ENCODE measurements at places on chromosomes 3 and 15. TPM values are rescaled to one million over a fixed set of nuclear protein-coding genes. Genes with fewer than 3 reads are reported as not detected.
A peak's percentile ranks its signal among the peaks of the same experiment; 100 is the strongest.

DNA sequence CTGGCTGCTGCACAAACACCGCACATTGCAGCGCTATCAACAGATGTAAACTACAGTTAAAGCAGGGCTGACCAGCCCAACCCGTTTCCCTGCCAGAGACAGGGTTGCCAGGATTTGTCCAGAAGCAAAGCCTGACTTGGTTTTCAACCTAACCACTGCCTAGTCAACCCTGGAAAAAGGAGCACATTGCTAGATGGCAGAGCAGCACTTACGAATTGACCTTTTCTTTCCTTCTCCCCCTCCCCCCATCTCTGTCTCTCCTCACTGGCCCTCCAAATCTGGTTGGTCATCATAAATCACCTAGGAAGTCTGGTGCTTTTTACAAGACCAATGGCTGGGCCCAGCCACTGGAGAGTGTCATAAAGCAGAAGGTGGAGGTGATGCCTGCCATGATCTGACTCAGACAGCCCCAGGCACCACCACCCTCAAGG lies 51.3 kb downstream of the ABCC5 start:
- DNase-seq = no peak

DNA sequence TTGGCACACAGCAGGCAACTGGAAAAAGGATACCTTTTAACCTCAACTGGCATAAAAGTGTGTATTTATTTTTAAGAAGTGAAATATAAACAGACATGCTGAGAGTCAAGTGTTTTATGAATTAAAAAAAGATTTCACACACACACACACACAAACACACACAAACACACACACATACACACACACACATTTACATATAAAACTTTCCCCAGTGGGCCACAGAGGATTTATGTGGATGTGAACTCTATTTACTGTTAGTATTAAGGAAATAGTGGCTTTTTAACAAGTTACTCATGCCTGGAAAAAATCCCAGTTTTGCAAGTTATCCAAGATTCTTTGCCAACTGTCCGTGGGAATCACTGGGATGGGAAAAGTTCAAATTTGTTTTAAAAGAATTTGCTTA lies 725.9 kb upstream of the NR2F2 start:
- no peak for DNase-seq

DNA sequence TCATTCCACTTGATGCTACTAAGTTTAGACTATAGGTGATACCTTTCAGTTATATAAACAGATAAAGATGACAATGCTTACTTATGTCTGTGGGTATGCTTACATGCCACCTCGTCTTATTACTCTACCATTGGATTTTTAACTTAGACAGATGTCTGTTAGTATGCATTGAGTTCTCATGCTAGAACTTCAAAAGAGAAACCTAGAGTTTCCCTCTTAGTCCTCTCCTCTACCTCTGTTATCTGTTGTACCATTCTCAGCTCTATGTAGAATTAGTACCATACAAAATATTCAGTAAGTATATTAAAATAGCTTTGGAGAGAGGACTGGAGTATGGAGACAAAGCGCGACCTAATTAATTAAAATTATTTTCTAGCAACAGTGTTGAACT lies 111.3 kb downstream of the BBX start:
- no peak for DNase-seq

GRCh38 chr3:29949940-29950616 lies 656.3 kb upstream of the TGFBR2 start:
- DNase-seq = no peak

DNA sequence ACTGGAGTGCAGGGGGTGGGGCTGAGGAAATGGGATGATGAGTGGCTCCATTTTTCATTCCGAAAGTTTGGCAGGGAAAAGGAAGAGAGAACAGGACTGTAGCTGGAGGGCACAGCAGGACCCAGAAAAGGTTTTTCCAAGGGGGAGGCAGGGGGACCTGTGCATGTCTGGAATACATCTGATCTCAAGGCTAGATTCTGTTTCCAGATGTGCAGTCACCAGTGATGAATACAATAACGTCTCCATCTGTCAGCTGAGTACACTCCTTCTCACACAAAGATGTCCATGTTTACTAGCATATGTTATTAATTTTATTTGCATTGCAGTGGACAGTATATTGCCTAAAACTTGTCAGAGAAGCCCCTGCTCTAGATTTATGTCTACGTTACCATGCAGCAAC lies 39.9 kb upstream of the PRTG start:
- no peak for DNase-seq

DNA sequence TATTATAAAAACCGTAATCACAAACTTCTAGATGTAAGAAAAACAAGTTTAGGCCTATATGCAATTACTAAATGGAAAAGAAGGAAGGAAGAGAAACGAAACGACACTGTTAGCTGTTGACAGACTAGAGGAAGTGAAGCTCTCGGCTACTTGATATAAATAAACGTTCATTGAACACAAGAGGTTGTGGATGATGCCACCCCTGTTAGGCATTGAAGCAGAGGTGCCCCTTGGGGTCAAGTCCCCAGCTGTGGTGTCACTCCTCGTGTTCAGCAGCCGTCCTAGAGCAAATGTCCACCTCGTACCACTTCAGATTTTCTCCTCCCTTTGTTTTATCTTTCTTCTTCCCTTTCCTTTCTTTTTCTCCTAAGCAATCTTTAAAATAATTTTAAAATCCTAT lies 146.5 kb upstream of the UBE2E1 start:
- no peak for DNase-seq

DNA sequence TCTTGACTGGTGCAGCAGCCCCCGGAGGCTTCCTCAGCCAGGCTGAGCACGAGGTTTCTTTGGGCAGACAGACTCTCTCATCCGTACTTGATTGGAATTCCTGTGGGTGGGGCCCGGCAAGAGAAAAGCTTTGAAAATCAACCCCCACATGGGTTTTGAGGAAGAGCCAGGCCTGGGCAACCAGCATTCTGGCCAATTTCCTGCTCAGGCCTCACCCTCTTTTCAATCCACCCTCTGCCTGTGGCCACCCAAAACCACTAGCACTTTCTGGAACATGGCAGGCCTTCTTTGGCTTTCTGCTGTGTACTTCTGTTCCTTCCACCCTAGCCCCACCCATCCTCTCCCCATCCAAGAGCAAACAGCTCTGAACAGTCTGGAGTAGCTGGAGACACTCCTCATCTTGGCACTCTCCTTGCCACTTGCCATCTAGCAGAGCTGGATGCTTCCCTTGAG lies 5.9 kb downstream of the MYO5C start:
- DNase-seq = no peak

DNA sequence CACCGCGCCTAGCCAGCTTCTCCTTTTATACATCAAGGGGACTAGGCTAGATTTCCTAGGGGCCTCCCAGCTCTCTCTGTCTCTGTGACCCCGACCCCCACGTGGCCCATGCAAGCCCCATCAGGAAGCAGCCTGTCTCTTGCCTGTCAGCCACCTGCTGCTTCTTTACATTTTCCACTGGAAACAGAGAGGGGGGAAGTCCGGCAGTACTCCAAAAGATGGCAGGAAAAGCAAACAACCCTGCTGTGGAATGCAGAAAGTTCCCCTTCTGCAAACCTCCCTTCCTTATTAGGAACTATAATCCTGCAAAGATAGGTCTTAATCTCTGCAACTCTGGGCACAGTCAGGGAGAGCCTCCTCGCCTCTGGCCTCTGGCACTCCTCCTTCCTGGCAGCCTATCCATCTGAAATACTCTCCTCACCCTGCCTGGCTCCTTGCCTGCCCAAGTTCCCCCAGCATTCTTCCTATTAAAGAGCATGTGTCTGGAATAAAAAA lies 47.4 kb upstream of the HACD2 start:
- no peak for DNase-seq

DNA sequence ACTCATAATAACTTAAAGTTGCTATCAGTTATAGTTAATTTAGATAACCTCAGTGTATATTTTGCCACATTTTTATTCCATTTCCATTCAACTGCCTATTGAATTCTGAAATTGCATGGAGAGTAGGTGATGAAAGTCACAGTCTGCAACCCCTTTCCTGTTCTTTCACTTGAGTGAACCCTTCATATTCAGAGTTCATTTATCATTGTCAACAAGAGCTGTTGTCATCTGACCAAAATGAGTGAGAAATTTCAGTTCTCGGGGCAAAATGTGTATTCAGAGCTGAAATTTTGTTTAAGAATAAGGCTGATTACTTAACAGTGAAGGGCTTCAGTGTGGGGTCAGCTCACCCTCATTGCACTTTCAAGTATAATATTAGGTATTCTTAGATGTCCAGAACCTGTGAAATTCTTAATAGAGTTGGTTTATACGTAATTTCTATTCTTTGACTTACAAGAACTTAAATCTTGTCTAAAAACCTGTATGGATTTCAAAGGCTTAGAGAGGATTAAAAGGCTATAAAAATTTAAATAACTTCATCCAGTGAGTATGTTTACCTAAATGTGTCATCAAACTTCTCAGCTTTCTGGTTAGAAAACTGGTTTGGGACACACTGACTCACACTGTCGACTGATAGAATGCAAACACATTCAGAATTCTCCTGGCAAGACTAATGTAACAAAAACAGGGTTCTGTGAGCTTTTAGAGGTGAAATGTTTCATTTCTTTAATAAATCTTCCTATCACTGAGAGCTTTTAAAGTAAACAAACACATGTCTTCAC lies 92.2 kb downstream of the CMSS1 start:
- DNase-seq = no peak

Gene BFSP2
- total RNA-seq = not detected

Gene GLDN
- total RNA-seq = 2.0 TPM

Gene IMPG2
- total RNA-seq = 3.3 TPM

- peak; percentile 61 for DNase-seq
These were observed 36.5 kb upstream of the RAB11A start for GRCh38 chr15:65832549-65833364.

- no peak for DNase-seq
These were observed 68.2 kb upstream of the ADAMTSL3 start for GRCh38 chr15:83585601-83586335.

DNA sequence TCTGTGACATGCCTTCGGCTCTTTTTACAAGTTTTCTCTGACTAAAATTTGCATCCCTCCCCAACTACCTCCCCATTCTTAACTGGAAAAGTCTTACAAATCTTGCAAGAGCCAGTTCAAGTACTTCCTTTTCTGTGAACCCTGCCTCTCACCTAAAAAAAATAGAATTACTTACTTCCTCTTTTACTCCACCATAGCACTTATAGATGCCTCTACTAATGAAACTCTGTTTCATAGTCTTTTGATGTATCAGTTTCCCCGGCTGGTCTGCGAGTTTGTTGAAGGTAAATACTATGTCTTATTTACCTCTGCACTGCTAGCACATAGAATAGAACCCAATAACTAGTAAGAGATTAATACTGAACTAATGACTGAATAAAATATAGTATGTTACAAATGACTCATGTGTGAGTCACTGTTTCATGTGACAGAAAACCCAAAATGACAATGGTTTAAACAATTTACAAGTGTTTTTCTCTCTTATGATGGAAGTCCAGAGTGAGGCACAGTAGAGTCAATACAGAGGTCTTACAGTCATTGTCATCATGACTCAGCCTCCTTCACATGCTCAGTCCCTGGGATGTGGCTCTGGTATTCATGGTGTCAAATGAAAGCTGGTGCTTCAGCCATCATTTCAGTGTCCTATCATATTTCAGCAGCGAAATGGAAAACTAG lies 393.5 kb downstream of the RSL24D1 start:
- DNase-seq = no peak

- DNase-seq = no peak
These were observed 1.5 kb downstream of the UBE2Q2 start for GRCh38 chr15:75844629-75845335.

DNA sequence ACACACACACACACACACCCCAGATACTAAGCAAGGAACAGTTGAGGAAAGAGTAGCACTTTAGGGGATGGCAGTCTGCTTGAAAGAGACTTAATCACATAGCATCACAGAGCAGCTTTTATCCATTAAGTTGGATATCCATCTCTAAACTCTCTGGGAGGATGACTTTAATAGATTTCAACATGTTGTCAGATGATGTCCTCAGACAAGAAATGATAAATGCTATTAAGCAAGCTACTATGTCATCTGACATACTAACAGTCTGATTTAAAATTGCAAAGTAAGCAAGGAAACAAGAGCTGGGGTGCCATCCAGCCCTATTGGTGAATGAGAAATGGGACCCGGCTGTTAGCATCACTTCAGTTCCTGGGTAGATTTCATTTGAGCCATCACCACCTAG lies 136.9 kb downstream of the PLCL2 start:
- DNase-seq = no peak

GRCh38 chr3:149382101-149382467 lies 4.6 kb upstream of the TM4SF1 start:
- DNase-seq = no peak

DNA sequence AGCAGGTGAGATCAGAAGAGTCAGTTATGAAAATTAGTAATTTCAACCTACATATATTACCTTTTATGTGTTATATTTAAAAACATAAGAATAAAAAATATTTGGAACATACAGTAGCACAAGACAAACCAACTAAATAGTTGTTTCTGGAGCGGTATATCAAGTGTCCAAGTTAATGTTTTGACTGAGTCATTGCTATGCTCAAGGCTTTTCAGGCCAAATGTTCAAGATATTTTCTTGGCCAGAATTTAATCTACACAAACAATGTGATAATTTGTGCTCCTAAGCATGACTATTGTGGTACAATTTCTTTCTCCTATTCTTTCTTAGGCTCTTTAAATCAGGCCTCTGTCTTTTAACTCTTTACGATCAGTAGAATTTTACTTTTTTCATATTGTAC lies 412.4 kb downstream of the RAP2B start:
- DNase-seq = no peak

GRCh38 chr3:47296562-47297302 lies 14.0 kb downstream of the KLHL18 start:
- DNase-seq = no peak

Gene CLDN11
- 13.9 TPM for total RNA-seq

Gene SMCO1
- not detected for total RNA-seq

DNA sequence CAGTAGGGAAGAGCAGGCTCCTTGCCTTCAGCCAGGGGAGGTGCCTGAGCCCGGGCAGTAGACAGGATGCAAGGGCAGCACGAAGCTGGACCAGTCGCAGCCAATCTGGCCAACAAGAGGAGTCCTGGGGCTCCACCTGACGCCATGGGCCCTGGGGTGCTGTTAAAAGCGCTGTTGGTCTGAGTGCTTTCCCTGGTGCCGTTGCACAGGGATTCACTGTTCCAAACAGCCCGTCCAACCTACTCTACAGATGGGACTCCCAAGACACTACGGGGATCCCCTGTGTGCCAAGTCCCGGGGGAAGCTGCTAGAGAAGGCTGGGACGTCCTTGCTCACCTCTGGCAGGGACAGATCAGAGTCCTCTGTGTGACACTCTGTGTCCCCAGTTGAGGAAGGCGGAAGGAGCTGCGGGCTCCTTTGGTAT lies 632 bp downstream of the CTSH start:
- no peak for DNase-seq

- no peak for DNase-seq
These were observed 20.5 kb downstream of the SLC35A5 start for GRCh38 chr3:112582244-112582874.

DNA sequence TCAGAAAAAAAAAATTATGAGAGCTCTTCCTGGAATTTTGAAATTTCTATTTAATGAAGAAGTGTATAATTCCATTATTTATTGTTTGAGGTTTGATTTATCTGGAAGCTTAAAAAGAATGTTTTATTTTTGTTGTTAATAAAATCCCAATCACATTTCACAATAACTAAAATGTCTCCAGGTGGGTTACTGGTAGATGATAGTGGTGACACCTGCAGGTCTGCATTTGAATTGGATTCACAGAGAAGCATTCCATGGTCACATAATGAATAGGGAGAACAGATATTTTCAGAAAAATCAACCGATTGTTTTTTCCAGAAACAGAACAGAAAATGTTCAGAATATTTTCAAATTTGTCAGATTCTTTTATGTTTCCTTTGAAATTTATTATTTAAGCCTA lies 48.3 kb downstream of the ASB7 start:
- no peak for DNase-seq

GRCh38 chr3:175337631-175338030 lies 478.5 kb downstream of the NAALADL2 start:
- no peak for DNase-seq

All from frontal cortex (tissue), 4 donors.